ENCODE measurements at places on chromosomes 11 and 22.

DNA sequence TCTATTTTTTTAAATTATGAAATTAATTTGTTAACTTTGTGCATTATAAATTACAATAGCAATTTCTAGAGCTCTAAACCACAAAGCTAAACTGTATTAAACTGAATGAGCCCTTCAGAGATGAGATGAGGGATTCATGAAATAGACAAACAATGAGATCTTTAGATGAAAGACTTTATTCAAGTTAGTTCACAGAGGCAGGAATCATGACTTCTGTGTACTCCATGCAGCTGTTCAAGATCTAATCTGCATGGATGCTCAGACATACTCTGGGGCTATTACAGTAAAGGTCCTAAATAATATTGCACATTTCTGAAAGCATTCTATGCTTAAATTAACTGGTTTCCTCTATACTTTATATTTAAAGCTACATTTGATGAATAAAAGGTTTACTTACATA lies 122.7 kb downstream of the FCHSD2 start:
- DNase-seq = no peak

GRCh38 chr11:101715281-101715680 lies 131.5 kb upstream of the TRPC6 start:
- no peak for DNase-seq

GRCh38 chr11:62885137-62885750 lies 4.5 kb downstream of the SLC3A2 start:
- no peak for DNase-seq

DNA sequence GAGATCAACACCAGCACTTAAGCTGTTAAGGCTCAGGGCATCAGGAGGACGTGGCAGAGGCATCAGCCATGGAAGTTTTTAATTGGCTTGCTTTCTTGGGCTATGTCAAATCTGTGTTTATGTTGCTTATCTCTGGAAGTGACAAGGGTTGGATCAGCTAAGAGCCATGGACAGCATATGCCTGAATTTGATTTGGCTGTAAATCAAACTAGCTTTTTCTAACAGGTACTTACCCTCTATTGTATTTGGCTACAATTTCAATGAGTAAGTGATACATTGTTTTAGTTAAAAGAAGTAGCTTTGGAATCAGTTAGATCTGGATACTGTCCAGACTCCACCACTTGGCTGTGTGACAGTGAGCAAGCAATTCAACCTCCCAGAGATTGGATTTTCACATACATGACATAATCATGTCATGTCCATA lies 936.6 kb downstream of the OPCML start:
- no peak for DNase-seq

DNA sequence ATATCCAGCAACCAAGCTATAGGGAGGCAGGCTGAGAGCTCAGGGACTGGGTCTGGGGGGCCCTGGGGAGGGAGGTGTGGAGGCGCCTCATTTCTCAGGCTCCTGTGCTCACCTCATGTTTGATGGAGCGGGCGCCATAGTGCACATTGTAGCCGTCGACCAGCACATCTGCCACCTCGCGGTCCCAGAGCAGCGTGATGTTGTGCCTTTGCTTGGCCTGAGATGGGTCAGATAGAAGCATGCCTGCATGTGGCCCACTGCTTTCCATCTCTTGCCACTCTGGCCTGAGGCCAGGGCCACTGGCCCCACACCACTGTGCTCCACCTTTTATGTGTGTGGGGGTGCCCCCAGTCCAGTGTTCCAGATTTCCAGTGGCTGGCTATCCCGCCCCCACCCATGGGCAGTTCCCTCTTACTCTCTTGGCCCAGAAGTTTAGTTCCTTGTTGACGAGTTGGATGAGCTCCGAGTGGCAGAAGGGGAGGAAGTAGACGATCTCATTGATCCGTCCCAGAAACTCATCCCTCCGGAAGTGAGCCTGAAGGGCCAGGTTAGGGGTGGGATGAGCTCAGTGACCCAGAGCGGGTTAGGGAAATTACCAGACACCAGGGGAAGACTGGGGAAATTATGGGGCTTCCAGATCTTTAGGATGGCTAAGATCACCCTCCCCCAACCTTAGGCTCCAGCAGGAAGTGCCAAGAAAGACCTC lies 50.1 kb upstream of the PHOX2A start:
- no peak for DNase-seq

- no peak for DNase-seq
These were observed 727 bp downstream of the OSBP2 start for GRCh38 chr22:30695351-30695851.

DNA sequence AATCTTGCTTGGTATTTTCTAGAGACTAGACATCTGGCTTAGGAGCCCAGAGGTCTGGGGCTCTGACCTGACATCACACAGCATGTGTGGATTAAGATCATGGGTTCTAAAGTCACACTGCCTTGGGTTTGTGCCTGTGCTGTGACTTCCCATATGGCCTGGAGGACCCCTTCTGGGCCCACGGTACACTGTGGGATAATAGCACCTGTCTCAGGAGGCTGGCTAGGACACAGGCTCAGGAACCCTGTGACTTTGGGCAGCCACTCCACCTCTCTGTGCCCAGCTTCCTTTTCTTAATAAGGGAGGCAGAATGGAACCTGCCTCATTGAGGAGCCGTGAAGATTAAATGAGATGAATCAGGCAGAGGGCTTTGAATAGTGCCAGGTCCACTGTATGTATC lies 99.2 kb upstream of the B3GAT1 start:
- no peak for DNase-seq

- no peak for DNase-seq
These were observed 72.6 kb downstream of the CCDC34 start for GRCh38 chr11:27290261-27291050.

- DNase-seq = no peak
These were observed 145.3 kb downstream of the DLG2 start for GRCh38 chr11:85481862-85482261.

GRCh38 chr11:33649944-33650343 lies 50.7 kb downstream of the C11orf91 start:
- no peak for DNase-seq

GRCh38 chr22:32777987-32778386 lies 23.5 kb upstream of the TIMP3 start:
- no peak for DNase-seq

GRCh38 chr22:42955087-42955635 lies 59.8 kb downstream of the PACSIN2 start:
- no peak for DNase-seq

- DNase-seq = no peak
These were observed 6.7 kb upstream of the ADAMTS15 start for GRCh38 chr11:130441719-130442118.

- DNase-seq = no peak
These were observed 9.7 kb downstream of the LRP5 start for GRCh38 chr11:68322052-68322430.

DNA sequence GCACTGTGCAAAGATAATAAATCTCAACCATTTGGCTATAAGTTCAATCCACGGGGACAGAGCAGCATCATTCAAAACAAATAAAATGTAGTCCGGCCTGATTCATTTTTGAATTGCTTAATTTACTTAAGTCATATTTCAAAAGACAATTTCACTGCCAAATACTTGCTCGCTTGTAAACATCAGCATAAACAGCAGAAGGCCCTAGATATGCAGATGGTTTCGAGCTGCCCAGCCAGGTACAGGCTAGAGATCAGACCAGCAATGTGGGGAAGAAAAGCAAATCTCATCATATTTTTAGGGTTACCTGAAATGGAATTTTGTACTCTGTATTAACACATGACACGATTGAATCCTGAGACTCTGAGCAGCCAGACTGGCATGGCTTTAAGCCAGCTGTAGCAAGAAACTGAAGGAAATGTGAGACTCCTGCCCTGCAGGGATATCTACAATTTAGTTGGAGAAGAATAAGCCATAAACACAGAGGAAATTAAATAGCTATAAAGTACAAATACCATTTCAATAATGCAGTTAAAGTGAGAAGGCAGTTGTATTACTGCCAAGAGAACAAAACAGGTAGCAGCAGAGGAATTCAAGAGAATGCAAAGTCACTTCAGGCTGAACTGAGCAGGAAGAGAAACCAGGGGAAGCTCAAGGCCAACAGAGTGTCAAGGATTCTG lies 440.3 kb downstream of the ETS1 start:
- DNase-seq = no peak

GRCh38 chr22:39688186-39688785 lies 117.7 kb downstream of the CACNA1I start:
- no peak for DNase-seq

DNA sequence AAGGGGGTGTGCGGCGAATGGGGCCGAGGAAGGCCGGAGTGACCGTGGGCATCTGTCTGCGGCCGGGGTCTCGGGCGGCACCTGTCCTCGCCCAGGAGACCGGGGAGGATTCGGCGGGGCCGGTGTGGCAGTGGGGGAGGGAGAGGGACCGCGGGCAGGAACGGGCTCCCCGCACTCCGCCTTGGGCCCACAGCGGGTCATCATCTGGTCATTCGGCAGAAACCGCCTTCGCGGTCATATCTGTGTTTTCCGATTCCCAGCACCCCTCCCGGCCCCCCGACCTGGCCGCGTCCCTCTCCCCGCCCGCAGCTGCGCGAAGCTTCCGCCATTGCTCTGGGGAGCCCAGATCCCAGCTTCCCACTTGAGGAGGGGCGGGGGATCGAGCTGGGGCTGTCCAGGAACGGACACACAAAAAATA lies 824 bp upstream of the CBX6 start:
- no peak for DNase-seq

DNA sequence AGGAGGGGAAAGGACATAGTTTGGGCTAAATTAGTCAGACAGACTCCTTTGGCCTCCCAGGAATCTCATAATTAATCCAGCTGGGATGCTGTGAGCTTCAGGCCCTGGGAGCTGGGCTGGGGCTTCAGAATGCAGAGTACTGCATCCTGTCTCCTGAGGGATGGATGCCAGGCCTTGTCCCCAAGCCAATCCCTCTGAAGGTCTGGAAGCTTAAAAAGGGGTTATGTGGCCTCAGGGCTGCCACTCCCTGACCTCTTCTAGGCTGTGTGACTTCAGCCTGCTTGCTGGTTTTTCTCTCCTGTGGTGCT lies 6.9 kb upstream of the LRRC32 start:
- no peak for DNase-seq

GRCh38 chr22:38649841-38650522 lies 6.2 kb downstream of the FAM227A start:
- no peak for DNase-seq

GRCh38 chr11:1834062-1834610 lies 654 bp upstream of the SYT8 start:
- DNase-seq = no peak

GRCh38 chr11:42243385-42243784 lies 783.9 kb upstream of the LRRC4C start:
- DNase-seq = no peak

GRCh38 chr11:76307396-76307795 lies 73.5 kb downstream of the THAP12 start:
- no peak for DNase-seq

DNA sequence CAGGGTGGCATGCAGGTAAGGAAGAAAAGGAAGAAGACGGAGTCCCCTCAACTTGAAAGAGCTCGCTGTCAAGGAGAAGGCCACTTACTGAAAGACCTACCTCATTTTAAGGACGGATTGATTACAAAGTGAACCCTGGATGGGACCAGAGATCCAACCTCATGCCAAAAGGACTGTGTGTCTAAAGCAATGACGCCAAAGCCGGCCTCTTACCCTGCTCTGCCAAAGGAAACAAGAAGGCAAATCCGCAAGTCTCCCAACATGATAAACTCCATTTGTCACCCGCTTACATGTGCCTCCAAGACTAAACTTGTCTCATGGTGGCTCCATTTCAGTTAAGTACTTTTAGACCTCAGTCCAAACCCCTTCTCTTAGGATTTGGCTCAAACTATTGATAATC lies 148.7 kb upstream of the MTMR2 start:
- DNase-seq = no peak

GRCh38 chr11:117874253-117874909 lies 2.1 kb downstream of the FXYD6 start:
- no peak for DNase-seq

GRCh38 chr11:133586903-133587517 lies 54.7 kb upstream of the OPCML start:
- DNase-seq = no peak

- no peak for DNase-seq
These were observed 73.9 kb downstream of the SCUBE1 start for GRCh38 chr22:43269246-43269645.

- DNase-seq = no peak
These were observed 12.3 kb upstream of the CLTCL1 start for GRCh38 chr22:19303785-19304184.

- DNase-seq = no peak
These were observed 9.7 kb upstream of the SLCO2B1 start for GRCh38 chr11:75141166-75141565.

DNA sequence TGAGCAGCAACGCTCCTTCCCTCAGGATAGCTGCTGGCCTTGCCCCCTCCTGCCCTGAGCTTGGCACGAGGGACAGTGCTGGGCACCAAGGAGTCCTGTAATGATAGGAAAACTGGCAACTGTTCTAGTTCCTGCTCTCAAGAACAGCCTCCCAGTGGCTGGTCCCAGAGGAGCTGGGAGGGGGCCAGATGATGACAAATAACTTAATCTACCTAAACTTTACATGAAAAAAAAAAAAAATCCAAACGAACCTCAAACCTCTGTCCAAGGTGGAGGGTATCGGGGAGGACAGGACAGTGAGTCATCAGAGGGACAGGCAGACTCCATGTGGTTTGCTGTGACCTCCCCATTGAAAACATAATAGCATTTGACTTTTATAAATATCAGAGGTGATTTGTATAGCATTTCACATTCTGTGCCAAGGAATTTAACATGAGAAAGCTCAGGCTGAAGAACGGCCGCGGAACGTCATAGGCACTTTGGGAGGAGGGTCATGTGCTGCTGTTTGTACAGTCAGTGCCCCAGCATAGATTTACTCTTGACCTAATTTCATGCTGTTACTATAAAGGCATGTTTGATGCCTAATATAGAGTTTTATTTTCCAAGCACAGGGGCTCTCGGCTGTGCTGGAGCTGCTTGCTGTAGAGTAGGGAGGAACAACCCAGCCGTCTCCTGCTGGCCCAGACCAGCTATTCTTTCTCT lies 98.2 kb upstream of the NNMT start:
- DNase-seq = no peak

DNA sequence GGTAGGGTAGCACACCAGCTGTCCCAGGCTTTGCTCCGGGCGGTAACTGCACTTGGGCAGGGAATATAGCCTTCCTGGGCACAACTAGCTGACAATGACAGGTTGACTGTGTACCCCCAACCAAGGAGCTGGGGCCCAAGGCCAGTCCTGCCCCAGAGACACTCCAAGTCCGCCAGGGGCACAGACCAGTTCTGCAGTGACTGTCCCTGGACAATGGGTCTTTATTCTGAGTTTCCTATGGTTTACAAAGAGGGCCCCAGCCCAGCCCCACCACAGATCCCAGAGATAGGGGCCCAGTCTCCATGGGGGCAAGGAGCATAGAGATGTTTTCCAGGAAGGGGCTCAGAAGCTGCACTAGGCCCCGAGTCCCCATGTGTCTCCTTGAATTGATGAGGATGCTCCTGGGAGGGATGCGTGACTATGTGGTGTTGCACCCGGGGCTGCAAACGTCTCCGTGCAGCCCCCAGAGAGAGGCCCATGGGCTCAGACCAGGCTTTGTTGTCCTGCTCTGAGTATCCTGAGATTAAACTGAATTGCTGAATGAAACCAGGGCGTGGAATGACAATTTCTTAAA lies 48.4 kb downstream of the CD6 start:
- no peak for DNase-seq
